Stimulated activated CD4-positive, alpha-beta T cell treated with anti-CD3 and anti-CD28 coated beads, TNF-alpha, amount 100 ng/mL, for 1 hour (primary cell): ENCODE measurements at places on chromosomes 16 and 17.

DNA sequence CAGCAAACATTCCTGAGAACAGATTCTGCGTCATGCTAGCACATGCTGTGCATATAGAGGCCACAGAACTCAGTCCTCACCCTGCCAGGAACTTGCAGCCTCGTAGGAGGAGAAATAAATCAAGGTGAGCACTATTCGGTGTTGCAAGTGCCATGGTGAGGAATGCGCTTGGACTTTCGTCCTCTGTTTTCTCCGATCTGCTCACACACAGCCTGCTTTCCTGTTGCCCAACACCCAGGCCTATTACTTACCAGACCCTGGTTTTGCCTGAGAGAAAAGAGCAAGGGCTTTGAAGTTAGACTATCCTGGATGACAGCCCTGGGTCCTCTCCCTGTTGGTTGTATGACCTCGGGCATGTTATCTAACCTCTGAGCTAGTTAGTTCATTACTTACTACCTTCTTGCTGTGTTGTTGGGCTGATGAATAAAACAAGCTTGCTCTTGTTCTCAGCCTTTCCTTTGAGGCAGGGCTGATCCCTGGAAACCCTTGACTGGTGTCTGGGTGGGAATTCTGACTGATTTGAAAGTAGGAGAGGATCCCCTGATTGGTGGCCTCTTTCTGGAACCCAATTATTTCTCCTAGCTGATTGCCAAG is 2.9 kb downstream of the ACSF2 start:
- no peak for DNase-seq

DNA sequence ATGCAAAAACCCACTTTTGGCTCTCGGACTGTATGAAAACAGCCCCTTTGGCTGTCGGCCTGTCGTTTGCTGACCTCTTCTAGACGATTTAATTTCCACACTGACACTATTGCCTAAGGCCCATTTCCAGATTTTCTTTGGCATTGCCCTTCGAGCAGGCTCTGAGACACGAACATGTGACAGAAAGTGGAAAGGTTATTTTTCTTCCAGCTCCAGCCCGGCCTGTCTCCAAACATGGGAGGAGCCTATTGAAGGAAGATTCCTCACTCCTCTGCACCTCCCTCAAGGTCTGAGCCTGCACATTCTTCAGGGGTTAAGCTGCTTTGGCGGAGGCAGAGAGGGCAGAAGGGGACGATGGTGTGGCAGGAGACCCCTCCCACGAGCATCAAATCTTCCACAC is 85.9 kb upstream of the FOXF1 start:
- DNase-seq: no peak

GRCh38 chr16:56211435-56211981 is 20.2 kb downstream of the GNAO1 start:
- no peak for DNase-seq

DNA sequence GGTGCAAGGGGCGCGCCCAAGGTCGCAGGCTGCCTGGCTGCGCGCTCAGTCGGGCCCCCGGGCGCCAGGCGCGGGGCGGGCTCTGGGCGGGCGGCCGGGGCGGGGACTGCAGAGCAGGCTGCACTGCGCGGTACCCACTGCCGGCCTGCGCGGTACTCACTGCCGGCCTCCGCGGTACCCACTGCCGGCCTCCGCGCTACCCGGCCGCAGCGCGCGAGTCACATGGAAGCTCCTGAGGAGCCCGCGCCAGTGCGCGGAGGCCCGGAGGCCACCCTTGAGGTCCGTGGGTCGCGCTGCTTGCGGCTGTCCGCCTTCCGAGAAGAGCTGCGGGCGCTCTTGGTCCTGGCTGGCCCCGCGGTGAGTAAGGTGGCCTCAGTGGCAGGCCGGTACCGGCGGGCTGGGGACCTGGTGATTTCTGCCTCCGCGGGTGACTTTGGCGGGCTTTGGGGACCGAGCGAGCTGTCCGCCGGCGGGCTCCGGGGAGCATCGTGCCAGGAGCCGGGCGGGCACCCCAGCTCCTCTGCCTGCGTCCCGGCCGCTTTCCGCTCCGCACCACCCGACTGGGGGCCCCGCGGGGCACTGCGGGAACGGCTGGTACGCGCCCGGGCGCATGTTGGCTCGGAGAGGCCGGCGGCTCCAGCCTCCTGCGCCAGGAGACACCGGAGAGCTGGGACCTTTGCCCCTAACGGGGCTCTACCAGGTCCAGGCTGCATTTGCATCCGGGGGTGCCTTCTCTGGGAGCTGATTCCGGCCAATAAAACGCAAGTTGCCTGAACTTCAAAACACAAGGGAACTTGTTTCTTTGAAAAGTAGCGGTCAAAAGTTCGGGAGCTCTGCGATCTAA is at the start of gene SLC47A1:
TSS of gene SLC47A1 (plus strand) at position 137 of the 844 bp plus-strand sequence. CDS start at position 223, 86 bp downstream.
- no peak for DNase-seq

- peak; percentile 4 for DNase-seq
These were observed 178.3 kb downstream of the MRTFB start for GRCh38 chr16:14249291-14250032.

- no peak for DNase-seq
These were observed 15.1 kb downstream of the SCIMP start for GRCh38 chr17:5219536-5219935.

DNA sequence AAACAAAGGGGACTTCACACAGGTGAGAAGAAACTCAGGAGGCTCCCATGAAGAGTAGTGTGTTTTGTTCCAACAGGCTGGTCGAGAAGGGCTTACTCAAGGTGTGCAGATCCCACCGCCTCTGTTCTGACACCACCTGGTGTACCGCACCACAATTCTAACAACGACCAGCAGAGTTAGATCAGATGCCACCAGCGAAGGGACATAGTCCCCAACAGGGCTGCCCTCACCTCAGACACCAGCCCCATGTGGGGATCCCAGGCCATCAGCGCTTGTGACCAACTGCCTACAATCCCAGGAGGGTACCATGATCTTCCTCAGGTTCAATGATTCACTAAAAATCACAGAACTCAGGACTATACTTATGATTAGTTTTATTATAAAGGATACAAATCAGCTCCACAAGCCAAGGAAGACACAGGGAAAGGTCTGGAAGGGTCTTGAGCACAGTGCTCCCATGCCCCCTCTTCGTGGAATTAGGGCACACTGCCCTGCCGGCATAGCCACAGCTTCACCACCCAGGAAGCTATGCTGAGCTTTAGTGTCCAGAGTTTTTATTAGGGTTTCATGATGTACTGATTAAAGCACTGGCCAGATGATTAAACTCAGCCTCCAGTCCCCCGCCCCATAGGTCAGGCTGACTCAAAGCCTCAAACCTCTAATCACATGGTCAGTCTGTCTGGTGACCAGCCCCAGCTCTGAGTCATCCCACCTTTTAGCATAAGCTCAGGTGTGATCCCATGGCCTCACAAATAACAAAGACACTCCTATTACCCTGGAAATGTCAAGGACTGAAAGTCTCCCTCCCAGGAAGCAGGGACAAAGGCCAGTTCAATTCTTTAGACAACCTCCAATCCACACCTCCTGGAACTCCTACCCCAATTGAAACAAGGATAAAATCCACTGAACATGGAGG is 26.0 kb downstream of the TRIM25 start:
- DNase-seq: no peak

GRCh38 chr16:77599793-77600415 is 122.4 kb upstream of the NUDT7 start:
- DNase-seq: no peak

DNA sequence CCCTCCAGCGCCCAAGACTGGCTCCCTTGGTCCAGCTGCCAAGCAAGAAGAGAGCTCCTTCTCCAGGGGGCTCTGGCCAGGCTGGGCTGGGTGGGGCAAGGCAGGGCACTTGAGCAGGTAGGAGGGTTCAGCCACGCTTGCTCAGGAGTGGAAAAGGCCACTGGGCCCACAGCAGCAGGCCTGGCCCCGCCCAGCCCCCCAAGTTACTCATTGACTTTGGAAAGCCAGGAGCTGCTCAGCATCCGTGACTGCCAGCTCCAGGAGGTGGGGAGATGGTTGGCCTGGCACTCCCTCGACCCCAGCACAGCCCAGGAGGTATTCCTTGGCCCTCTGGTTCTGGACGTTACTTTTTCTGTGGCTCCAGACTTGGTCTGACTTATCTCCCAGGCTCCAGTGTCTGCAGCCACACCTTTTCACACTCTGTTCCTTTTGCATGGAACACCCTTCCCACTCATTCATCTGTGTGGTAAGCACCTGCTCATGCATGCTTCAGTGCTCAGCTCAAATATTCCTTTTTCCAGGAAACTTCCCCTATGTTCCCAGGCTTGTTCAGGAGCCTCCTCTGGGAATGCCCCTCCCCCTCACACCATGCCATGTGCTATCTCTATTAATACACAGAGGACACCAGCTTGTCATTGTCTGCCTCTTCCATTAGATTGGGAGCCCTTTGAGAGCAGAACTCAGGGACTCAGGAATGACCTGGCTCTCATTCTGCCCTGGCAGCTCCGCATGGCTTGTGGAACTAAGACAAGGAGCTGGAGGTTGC is at the start of gene CDH16:
TSS of gene CDH16 (minus strand) at position 83 of the 766 bp plus-strand sequence. CDS start 820 bp downstream, outside the sequence.
- DNase-seq: no peak

GRCh38 chr16:56884026-56884582 is 19.1 kb downstream of the SLC12A3 start:
- DNase-seq: no peak

GRCh38 chr16:12201866-12202265 is 225.3 kb downstream of the SNX29 start:
- DNase-seq: no peak

DNA sequence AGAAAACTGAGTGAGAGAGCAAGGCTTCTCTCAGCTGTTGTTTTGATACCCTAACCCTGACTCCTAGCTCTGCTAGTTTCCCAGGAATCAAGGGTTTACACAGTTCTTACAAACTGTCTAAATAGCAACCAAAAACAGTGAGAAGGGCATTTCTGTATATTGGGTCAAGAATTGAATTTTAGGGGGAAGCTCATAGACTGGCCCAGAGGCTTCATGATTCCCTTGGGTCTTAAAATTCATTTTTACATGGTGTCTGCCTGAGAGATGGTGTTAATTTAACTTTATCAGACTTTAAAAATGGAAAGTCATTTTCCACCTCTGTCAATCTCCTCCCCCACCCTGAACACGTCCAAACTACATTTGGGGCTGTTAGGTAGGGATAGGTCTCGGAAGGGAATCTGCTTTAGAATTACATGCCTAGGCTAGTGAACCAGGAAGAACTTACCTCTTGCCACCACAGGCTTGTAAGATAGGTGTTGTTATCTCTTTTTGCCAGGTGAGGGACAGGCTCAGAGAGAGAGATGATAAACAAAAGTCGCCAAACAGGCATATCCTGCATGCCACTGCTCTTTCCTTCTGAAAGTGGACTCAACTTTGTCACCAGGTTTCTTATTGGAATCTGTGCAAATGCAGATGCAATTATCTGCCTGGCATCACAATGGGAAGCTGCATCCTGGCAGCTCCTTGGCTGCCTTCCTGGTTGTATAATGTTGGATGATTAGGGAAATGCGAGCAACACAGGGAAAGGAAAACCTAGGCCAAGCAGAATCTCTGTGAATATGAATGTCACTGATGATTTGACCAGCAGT is 3.1 kb downstream of the PHAF1 start:
- DNase-seq: no peak

GRCh38 chr17:1112875-1113274 is 66.9 kb downstream of the ABR start:
- no peak for DNase-seq

DNA sequence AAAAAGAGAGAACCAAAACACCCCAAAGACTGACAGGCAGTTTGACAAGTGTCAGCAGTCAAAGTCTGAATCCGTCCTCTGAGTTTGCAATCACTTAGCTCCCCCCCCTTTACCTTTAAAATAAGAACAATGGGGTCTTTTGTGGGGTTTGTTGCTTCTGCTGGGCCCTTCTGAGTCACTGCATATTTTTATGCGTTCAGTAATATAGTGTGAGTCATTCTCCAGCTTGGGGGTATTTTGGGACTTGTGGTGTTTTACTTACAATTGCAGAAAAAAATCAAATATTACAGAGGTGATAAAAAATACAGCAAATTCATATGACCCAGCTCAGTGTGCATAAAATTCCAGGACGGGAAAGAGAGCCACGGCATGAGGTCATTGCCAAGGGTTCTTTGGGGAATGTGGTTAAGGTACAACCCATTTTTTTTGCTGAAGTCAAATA is 120.1 kb downstream of the CYLD start:
- no peak for DNase-seq

DNA sequence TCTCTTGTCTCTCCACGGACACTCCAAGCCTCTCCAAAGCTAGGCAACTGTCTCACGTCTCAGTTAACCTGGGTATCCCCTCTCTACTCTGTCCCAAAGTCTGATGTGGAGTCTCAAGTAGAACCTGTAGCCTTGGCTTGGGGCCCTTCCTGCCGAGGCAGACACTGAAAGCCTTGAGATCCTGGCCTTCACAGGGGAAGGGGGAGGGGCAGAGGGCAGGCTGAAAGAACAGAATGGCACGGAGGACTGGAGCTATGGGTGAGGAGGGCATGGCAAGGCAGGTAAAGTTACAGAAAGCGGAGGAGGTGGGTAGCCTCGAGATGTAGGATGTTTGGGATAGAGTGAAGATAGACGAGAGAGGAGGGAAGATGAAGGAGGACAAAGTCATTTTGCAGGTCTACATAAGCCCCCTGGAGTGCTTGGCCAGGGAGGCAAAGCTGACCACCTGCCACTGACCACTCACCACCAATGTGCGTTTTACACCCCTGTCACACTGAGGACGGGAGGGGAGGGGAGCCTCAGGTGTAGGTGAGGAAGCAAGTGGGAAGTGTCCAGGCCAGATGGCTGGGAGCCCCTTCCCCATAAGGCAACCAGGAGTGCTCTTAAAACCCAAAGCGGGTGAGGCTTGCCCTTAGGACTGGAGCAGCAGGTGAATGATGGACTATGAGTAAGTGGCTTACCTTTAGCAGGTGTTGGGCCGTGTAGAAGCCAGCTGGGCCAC is 1.3 kb downstream of the FDXR start:
- DNase-seq: no peak

DNA sequence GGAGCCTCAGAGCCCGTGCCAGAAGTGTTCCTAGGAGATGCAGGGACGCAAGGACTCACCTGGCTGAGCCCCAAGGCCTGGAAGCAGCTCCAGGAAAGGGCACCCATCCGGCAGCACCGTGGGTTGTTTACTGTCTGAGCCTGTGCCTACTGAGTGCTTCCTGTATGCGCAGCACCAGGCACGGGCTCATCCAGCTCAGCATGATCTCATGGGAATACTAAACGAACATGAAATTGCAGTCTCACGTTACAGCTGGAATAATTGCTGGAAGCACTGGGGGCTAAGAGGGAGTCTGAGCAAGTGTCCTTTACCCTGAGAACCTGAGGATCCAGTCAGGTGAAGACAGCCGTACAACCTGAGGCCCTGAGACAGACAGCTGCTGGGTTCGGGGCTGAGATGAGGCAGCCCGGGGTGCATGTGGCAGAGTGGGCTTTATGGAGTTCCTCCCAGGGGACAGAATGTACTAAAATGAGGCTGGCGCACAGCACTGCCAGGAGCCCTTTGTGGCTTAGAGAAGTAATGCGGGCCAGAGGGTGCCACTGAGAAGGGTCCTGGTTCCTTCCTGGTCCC is 5.4 kb downstream of the CTRL start:
- DNase-seq: no peak

DNA sequence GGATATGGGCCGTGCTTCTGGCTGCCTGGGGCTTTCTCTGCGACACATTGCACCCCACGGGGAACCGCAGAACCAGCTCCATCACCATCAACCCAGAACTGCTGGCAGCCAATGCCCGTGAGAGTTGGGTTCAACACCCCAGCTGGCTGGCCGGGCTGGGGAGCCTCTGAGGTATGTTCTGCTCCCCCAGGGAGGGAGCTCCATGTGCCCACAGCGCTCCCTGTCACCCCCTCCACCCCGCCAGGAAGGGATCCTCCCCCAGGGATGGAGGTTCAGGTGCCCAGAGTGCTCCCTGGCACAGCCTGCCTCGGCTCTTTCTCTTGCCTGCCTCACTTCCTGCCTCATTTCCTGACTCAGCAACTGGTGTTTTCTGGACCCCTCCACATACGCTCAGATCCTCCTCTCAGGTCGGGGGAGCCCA is 24.2 kb upstream of the MPRIP start:
- no peak for DNase-seq
